Stimulated activated CD4-positive, alpha-beta T cell treated with anti-CD3 and anti-CD28 coated beads, Interleukin-1b, Interleukin-23, amount 100 ng/mL, for 4 hours (primary cell): ENCODE measurements at places on chromosomes 16 and 17.
A peak's percentile ranks its signal among the peaks of the same experiment; 100 is the strongest.

DNA sequence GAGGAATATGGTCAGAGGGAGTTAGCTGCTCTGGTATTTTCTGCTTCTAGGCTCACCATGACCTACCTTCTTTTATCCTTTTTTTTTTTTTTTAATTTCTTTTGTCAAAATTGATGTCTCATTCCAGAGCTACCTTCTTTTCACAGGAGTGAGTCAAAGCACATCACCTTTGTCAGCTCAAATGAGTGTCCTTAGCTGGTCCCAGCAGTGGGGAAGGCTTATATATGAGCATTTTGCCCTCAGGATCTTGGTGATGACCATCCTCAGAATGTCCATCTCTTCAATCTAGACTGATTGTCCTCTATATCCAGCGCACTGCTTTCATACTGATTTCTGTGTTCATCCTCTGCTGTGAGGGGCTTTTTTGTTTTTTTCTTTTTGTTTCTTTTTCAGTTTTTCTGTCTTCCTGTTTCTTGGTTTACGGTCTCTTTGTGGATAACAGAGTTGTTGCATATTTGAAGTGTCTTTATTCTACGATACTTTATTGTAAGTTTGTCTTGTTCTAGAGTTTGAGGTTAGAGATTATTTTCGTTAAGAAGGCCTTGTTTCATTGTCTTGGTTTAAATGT, 24.9 kb downstream of the CBFB start:
- DNase-seq: no peak

DNA sequence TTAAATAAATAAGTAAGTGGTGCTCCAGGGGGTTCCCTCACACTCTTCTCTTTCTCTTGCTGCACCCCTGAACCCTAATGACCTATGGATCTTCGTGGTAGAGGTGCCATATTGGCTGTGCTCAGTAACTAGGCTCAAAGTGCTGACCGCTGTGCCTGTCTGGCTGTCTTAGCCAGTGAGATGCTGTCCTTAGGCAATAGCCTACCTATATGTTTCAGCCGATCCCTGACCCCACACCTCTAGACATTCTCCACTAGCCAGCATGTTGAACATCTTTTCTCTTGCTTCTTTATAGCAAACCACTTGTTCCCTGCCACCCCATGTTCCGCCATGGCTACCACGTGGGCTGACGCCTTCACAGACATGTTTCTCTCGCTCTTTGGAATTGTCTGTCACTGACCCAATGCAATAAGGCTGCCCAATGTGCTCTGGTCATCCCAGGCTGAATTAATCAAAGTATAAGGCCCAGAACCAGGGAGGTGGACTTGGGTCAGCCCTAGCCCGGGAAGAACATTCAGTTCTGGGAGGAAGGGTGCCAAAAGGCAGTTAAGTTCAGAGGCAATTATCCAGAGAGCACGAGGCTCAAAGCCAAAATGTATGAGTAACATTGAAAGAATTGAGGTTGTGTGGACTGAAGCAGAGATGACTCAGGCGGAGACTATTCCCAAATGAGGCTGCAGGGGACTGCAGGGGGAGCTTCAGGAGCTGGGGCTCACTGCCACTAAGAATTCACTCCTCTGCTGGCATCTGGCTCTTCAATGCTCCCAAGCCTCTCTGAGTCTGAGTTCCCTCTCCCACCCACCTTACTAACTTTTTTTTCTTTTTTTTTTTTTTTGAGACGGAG, 28.7 kb upstream of the TNRC6A start:
- no peak for DNase-seq

DNA sequence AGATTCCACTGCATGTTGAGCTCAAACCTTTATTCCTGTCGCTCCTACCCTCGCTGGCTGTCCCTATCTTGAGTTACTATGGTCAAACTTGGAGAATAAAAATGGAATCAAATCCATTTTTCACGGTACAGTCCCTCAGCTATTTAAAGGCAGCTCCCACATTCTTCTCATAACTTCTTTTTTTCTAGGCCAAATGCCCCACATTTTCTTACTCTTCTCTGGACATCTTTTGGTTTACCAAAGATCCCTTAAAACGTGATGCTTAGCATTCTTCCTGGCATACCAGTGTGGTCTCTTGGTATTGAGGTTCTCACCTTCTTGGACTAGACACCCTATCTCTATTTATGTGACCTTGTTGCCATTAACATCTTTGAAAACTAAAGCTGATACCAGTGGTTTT, 48.3 kb upstream of the MAF start:
- no peak for DNase-seq

GRCh38 chr16:2979669-2980226, 498 bp downstream of the PKMYT1 start:
- DNase-seq: no peak

DNA sequence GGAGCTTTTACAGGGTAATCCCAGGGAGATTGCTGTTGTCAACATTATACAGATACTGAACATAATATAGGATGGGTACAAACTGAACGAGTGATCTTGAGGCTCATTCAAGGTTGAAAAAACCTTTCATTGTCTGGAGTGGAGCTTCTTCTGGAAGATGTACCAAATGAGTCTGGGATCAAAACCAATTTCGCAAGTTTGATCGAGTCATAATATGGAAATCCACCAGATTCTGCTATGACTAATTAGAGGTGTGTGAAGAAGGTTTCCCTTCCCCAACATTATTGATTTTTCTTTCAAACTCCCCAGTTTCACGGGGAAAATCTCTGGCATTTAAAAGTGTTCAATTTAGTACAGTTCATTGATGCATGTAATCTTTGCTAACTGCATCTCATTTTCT, 324.1 kb downstream of the ZFHX3 start:
- DNase-seq: no peak

GRCh38 chr17:1033503-1033902, 36.6 kb downstream of the TIMM22 start:
- no peak for DNase-seq

- peak; percentile 67 for DNase-seq
These were observed 3.5 kb downstream of the ZFPM1 start for GRCh38 chr16:88456356-88457292.

DNA sequence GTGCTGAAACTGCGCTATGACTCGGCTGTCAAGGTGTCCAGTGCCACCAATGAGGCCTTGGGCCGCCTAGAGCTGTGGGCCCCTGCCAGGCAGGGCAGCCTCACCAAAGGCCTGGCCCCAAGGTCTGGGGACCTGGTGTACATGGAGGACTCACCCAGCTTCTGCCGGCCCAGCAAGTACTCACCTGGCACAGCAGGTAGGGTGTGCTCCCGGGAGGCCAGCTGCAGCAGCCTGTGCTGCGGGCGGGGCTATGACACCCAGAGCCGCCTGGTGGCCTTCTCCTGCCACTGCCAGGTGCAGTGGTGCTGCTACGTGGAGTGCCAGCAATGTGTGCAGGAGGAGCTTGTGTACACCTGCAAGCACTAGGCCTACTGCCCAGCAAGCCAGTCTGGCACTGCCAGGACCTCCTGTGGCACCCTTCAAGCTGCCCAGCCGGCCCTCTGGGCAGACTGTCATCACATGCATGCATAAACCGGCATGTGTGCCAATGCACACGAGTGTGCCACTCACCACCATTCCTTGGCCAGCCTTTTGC, 25.0 kb downstream of the WNT9B start:
- DNase-seq: no peak

DNA sequence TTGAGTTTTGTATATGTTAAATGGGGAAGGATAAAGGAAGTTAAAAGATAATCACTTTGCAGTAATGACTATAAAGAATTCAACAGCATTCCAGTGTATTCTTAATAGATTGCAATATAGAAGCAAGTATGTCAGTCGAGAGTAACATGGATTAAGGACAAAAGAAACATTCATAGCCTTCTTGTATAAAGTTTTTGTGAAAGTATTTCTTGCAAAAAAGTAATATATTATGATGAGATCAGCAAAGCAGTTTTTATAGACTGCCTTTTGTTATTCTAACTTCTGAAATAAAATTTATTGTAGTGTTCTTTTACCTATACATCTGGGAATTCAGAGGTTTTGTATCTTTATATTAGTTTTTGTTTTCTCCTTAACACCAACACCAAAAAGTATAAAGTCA, 184.9 kb upstream of the RBL2 start:
- no peak for DNase-seq

DNA sequence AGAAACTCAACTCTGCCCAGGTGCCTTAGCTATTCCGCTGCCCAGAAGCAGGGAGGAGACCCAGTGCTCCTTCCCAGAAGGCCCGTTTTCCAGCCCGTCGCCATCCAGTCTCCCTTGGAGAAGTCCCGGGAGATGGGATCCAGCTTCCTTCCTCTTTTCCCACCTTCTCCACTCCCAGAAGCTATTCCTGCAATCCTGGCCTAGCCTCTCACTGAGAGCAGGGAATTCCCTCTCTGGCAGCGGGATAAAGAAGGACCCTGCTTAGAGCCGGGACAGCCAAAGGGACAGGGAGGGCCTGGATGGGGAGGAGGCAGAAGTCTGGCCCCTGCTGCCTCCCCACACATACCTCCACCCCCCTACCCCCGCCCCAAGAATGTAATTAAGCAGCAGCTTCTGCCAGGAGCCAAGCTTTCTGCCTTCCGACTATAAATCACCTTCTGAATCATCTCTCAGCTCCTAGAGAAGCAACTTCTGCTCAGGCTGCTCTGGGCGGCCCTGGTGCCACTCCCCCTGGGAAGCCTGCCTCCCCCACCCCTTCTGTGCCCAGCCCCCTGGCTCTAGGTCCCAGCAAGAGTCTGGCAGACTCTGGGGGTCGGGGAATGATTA, 6.4 kb downstream of the WNT3 start:
- DNase-seq: no peak

DNA sequence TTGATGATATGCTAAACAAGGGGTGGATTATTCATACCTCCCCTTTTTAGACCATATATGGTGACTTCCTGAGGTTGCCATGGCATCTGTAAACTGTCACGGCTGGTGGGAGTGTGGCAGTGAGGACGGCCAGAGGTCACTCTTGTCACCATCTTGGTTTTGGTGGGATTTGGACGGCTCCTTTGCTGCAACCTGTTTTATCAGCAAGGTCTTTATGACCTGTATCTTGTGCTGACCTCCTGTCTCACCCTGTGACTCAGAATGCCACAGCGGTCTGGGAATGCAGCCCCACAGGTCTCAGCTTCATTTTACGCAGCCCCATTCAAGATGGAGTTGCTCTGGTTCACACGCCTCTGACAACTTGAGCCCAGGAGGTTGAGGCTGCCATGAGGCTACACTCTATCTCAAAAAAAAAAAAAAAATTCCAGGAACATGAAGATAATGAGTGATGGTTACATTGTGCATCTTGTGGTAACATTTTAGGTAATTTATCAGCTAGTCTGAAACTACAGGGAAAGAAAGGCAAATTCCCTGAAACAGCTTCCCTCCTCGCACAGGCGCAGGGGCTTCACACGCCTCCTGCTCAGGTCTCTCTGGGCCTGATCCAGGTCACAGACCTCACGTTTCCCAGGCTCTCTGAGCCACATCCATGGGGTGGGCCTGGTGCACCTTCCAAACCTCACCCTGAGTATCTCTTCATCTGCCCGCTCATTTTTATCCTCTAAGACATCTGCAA, 15.3 kb upstream of the UBE2I start:
- DNase-seq: no peak

DNA sequence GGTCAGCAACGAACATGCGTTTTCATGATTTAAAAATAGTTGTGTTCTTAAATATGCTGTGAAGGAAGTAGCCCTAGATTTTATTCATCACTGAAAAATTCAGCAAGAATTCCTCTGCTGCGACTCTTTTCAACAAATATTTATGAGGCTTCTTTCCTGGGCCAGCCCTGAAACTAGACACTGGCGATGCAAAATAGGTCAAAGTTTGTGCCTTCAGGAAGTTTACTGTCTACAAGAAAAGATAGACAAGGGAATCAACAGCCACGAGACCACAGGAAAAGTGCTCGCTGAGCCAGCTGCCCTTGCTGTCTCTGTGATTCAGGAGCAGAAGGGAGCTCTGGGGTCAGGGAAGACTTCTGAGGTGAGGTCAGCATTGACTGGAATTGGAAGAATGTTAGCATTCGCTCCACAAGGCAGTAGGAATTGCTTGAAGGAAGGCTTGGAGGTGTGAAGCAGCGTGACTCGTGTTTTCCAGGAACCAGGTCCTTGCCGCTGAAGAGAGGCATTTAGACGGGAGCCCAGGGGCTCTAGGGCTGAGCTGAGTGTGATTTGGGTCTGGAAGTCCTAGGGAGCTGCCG, 1.9 kb upstream of the RPL26 start:
- DNase-seq: no peak

- DNase-seq: no peak
These were observed 486.5 kb downstream of the CDH13 start for GRCh38 chr16:83113317-83113716.

- no peak for DNase-seq
These were observed 146.4 kb downstream of the RBFOX3 start for GRCh38 chr17:79464318-79465010.

GRCh38 chr16:4057439-4057877, 58.8 kb downstream of the ADCY9 start:
- DNase-seq: no peak

GRCh38 chr16:23333034-23333579, 31.0 kb downstream of the SCNN1B start:
- DNase-seq: no peak

GRCh38 chr17:4475001-4475400, 23.7 kb upstream of the SPNS2 start:
- DNase-seq: no peak

DNA sequence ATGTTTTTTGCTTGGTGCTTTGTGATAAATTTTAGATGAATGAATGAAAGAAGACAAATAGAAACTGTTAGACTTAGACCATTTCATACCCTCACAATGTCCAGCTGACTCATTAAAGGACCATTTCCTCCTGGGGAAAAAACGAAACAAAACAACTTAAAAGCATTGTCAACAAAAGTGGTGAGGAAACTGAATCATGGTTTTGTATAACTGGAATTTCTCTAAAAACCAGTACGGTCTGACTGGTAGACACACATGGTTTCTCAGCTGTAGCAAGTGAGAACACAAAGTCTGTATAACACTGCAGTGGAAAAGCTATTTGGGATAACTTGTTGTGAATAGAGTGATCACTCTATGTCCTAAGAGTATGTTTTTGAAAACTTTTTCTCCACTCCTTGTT, 5.3 kb upstream of the DDX52 start:
- DNase-seq: no peak

DNA sequence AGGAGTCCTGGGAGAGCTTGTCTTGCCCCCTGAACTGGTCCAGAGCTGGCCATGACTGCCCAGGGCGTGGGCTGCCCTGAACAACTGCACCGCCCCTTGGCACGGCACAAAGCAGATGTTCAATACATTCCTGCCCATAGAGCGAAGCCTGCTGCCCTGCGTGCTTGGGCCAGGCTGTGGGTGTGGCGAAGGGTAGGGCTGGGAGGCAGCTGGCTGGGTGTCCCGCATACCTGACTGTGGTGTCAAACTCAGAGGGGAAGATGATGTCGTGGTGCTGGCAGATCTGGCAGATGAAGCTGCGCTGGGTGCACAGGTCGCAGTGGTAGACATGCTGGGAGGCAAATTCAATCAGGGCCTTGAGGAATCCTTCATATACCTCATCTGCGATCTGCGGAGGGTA, 124.2 kb upstream of the SMURF2 start:
- no peak for DNase-seq

GRCh38 chr17:81131486-81132196, 33.7 kb upstream of the PVALEF start:
- no peak for DNase-seq
